ENCODE measurements at places on chromosomes 6 and 20.

GRCh38 chr6:52552278-52552643, 24.6 kb downstream of the TRAM2 start:
- no peak for DNase-seq

GRCh38 chr6:162435071-162435470, 292.5 kb downstream of the PRKN start:
- no peak for DNase-seq

DNA sequence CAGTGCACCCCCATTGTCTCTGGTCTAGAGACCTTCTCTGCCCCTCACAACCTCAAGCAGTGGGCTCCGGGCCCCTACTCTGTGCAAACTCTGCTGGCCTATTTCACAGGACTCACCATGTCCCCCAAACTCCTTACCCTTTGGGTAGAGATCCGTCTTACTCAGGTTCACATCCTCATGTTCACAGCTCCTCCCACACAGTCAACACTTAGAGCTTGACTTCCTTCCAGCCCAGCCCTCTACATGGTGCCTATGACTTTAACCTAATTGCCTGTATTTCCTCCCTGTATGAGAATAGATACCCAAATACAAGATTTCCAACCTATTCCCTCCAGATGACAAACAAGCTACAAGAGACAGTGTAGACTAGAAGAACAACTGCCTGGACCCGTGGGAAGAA, 528.6 kb upstream of the JARID2 start:
- no peak for DNase-seq

DNA sequence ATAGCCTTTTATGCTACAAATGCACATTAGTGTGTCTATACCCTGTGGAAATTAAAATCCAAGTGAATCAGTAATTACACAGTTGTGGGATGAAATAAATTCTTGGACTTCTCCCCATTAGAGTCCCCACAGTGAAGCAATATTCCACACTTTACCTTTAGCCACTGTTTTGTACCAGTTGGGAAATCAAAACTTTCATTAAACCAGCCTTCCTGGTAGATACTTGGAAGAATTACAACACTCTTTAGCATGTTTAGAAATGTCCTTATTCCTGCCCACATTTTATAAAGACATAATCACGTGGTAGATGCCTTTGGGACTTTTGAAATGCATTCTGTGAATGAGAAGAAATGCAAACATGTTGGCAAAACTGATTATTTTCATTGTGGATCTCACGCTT, 49.0 kb upstream of the ANKEF1 start:
- DNase-seq, result no peak

DNA sequence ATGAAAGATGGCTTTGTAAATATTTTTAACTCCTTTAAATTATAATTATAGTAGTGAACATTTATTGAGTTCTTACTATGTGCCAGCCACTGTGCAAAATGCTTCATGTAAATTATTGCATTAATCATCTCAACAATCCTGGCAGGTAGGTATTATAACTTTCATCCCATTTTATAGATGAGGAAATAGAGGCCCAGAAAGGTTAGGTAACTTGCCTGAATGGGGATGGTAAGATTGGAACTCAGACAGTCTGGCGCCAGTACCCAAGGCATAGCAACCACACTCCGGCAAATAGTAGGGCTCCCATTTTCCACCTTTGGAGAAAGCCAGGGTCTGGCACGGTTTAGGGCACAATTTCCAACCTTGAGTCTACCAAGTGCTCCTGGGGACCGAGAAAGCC, 129.8 kb downstream of the VEGFA start:
- DNase-seq, result no peak

- DNase-seq, result peak; percentile 27
Observed at GRCh38 chr6:2626401-2626800, 124.3 kb downstream of the MYLK4 start.

- no peak for DNase-seq
Observed at GRCh38 chr20:44066645-44067606, 120.1 kb downstream of the JPH2 start.

DNA sequence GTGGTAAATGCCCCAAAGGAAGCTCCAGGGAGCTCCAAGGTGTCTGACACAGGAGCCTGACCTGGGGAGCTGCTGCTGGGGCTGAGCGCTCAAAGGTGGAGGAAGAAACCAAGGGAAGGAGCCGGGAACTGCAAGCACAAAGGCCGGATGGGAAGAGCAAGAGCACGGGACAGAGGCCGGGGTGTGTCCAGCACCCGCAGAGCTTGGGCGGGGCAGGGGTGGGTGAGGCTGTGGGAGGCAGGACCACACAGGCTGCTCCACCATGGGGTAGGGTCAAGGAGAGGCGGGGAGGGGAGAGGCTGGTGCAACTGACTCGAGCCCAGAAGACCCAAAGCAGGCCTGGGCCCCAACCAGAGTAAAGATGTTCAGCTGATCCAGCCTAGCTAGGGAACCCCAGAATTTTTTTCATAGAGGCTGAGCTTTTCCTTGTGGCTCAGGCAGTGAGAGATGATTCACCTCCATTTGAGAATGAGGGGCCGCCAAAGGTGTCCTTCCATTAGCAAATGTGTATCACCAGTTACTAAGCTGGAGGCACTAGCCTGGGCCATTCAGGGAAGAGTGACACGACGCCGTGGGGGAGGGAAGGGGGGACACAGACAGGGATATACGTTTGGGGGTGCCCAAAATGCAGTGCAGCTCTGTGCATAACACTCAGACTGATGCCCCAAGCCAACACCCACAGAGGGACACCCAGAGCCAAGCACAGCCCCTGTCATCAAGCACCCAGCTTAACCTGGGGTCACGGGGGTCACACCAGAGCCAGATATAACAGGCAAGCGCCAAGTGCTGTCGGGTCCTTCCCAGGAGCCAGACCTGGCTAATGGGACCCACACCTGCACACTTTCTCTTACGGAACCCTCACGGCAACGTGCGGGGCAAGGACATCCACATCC, 21.3 kb upstream of the TLDC2 start:
- DNase-seq, result no peak

DNA sequence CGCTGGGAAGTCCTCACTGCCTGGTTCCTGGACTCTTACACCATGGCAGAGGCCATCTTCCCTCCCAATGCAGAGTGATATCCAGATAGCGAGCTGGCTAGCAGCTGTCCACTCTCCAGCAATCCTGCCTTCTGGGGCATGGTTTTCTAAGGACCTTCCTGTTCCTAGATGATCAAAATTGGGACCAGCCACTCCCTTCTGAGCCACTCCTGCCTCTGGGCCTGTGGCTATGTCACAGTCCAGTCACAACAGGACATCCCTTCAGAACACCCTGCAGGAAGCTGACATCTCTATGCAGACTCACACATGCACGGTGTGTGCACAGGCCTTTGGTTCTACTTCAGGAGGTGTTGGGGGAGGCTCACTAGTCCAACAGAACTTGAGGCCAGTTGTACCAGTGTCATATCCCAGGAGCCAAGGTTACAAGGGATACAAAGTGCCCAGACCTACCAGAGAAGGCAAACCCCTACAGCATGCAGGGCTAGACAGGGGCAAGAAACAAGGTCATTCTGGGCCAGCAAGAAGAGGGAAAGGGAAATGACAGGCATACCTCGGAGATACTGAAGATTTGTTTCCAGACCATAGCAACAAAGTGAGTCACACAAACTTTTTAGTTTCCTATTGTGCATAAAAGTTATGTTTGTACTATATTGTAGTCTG, 2.7 kb upstream of the MCCD1 start:
- DNase-seq, result no peak

DNA sequence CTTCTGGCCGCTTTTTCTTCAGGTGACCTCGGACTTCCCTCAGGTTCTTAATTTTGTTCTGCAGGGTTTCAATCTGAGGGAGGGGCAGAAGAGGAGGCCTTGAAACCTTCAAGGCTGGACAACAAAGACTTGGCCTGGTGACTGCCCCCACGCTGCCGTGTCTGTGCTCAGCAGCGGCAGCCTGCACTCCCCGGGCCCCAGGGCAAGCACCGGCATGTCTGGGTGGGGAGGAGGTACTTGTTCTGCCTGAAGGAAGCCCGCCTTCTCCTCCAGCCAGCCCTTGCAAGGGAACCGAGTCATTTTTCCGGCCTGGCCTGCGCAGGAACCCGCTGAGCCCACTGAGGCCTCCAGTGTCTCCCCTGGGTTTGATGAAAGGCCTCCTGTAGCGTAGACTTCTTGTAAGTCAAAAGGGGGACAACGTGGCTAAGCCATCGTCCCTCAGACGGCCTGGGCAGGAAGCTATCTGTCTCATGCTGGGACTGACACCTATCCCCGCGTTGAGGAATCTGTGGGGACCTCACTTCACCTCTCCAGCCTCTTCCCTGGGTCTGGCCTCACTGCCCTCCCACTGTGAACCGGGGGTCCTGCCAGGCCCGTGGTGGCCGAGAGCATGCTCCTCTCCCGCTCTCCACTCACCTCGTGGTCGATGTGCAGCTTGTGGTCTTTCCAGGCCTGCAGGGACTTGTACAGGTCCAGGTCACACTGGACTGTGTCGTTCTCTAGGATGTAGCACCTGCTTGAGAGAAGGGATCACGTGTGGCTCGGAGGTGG, 119.9 kb downstream of the SULF2 start:
- DNase-seq, result no peak

GRCh38 chr6:157232161-157232895, 91.0 kb downstream of the TMEM242 start:
- DNase-seq, result no peak

- no peak for DNase-seq
Observed at GRCh38 chr6:38192487-38192886, 373.0 kb downstream of the ZFAND3 start.
